ENCODE measurements at places on chromosomes 3 and 15.
A peak's percentile ranks its signal among the peaks of the same experiment; 100 is the strongest.

DNA sequence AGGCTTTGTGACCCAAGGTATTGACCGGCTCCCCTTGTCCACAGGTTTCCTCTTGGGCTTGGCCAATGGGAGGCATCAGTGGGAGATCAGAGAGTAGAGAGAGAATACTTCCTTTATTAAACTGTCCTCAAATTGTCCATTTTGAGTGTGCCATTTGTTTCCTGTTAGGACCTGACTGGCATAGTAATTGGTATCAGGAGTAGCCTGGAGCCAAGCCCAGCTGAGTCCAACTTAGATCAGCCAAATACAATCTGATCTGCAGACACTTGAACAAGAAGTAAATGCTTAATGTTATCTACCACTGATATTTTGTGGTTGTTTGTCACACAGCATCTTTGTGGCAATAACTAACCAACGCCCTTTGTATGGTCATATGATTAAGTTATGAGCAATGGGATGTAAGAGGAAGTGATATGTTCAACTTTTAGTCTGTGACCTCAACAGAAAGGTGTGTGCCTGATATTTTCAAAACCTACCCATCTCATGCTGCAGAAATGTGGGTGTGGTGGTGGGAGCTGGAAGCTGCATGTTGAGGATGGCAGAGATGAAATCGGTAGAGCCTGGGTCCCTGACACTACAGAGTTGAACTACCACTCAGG lies 13.3 kb downstream of the MYD88 start:
- no peak for DNase-seq

DNA sequence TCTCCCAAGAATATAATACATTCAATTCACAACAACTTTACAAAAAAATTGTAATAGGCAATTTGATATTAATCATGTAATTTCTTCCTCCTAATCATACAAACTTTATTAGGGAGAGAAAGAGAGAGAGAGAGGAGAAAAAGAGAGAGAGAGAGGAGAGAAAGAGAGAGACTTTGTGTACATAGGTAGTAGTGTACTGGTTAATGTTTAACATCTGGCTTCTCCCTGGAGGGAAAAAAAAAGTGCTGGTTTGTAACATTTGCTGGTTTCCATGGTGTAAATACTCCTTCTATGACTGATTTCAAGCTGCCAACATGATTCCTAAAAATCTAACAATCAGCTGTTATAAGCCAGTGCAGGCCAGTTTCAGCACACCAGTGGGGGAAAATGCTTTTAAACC lies 98.0 kb upstream of the ARHGEF26 start:
- DNase-seq: peak; percentile 5

GRCh38 chr3:13793451-13793850 lies 86.4 kb downstream of the WNT7A start:
- no peak for DNase-seq

- DNase-seq: no peak
These were observed 212.6 kb upstream of the SEMA6D start for GRCh38 chr15:47504624-47505256.

GRCh38 chr3:158085931-158086330 lies 20.3 kb downstream of the SHOX2 start:
- no peak for DNase-seq

DNA sequence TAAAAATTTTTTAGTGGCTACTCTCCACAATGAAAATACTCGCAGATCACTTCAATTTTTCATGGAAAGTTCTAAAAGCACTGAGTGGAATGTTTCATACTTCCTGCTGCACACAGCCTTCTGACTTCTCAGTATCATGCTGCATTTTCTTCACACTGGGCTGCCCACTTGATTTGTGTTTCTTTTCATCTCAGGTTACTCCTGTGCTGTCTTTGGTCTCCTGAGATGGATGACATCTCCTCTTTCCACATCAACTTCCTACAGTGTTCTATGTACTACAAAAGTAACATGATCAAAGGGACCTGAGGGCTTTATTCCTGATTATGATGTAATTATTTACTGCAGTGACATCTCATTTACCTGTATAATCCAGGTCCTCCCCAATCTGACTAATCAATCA lies 927.7 kb downstream of the ROBO2 start:
- no peak for DNase-seq

DNA sequence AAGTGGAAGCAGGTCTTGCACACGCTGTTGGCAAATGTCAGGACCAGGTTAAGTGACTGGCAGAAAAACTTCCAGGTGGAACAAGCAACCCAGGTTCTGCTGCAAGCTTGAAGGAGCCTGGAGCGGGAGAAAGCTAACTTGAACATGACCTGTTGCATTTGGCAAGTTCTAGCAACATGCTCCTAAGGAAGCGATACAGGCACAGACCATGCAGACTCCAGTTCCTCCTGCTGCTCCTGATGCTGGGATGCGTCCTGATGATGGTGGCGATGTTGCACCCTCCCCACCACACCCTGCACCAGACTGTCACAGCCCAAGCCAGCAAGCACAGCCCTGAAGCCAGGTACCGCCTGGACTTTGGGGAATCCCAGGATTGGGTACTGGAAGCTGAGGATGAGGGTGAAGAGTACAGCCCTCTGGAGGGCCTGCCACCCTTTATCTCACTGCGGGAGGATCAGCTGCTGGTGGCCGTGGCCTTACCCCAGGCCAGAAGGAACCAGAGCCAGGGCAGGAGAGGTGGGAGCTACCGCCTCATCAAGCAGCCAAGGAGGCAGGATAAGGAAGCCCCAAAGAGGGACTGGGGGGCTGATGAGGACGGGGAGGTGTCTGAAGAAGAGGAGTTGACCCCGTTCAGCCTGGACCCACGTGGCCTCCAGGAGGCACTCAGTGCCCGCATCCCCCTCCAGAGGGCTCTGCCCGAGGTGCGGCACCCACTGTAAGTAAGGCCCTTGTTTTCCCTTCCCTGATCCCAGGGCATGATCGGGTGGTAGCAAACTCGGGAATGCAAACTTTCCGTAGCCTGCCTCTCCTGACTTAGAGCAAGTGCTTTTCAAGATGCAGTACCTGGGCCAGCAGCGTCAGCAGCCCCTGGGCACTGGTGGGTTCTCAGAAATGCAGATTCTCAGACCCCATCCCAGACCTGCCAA lies 759 bp downstream of the GALNT15 start:
- DNase-seq: no peak

- no peak for DNase-seq
These were observed 28.3 kb downstream of the ST8SIA2 start for GRCh38 chr15:92421976-92422375.

GRCh38 chr3:154018100-154018696 lies 103.0 kb upstream of the ARHGEF26 start:
- peak; percentile 27 for DNase-seq

- DNase-seq: no peak
These were observed 45.1 kb downstream of the HMCES start for GRCh38 chr3:129323651-129324294.

Measured in ACHN (cell line).